ENCODE measurements at places on chromosomes 12 and 14. TPM values are rescaled to one million over a fixed set of nuclear protein-coding genes. Genes with fewer than 3 reads are reported as not detected.

- peaks cover 24% of the 10 kb centered on the region for H3K4me1 ChIP-seq
- no peaks in the 10 kb centered on the region for H3K36me3 ChIP-seq
- peak; percentile 83 for DNase-seq
- peak overlapping the region; percentile 61 for H3K4me3 ChIP-seq
These were observed 960 bp upstream of the LRFN5 start for GRCh38 chr14:41605550-41606281.

DNA sequence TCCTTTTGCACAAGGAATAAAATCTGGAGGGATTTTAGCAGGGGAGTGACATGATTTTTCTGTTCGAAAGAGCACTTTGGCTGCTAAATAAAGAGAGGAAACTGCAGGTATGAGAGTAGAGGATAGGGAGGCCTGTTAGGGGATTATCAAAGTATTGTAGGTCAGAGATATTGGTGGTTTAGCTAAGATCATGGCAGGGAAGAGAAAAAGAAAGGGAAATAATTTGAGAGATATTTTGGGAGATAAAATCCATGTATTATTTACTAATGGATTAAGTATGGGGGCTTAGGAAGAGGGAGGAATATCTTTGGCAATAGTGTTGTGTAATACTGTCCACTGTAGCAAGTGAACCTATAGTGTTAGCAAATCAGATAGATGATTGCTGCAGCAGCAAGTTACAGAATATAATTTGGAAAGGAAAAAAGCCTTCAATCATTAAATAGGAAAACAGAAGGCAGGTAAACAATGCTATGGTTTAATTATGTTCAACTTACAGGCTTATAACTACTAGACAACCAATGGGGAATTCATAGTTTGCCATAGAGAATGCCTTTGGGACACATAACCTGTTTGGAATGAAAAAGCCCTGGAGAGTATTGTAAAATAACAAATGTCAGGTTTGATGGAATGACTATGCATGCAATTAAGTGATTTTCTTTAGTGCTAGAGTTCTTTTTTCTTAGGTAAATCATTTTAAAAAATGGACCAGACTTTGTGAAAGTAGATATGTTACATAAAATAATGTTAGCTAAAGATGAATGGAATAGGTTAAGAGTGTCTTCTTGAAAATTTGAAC, 50.5 kb downstream of the ADIPOR2 start:
- H3K27me3 ChIP-seq: no peaks in the 10 kb centered on the region
- no peaks in the 10 kb centered on the region for H3K36me3 ChIP-seq
- no peak for DNase-seq
- no peak overlapping the region for H3K4me3 ChIP-seq
- peaks cover 27% of the 10 kb centered on the region for H3K4me1 ChIP-seq

DNA sequence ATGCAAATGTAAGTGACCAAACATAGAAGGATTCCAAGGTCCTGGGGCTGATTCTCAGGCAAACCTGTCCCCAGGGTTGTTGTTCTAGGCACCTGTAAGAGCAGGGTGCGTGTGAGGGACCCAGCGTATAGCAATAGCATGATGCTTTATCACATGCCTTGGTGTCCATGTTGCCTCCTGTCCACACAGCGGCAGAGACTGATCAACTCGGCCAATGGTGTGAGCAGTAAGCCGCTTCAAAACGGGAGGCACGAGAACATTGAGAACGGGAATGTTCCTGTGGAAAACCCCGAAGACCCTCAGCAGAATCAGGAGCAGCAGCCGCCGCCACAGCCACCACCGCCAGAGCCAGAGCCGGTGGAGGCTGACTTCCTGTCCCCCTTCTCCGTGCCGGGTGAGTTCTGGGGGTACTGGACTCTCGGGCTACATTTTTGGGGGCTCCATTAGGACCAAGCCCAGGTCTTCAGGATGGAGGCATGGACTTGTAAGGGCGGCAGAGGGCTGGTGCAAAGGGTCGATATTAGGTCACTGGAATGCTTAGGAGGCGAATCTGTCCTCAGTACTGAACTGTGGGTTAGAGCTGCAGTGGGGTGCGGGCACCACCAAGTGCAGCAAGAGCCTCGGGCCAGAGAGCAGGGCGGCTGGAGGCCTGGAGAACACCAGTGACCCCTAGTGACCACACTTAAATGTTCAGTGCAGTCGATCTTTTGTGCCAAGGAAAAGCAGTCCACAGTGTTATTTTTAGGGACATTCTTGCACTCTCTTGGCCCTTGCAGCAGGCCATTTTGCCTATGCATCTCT, 57.2 kb upstream of the RIN3 start:
- H3K36me3 ChIP-seq: no peaks in the 10 kb centered on the region
- no peaks in the 10 kb centered on the region for H3K27me3 ChIP-seq
- peaks cover 6% of the 10 kb centered on the region for H3K4me1 ChIP-seq
- H3K4me3 ChIP-seq: no peak overlapping the region
- H3K27ac ChIP-seq: no peak overlapping the region

GRCh38 chr12:55820679-55821078, 2.8 kb downstream of the ORMDL2 start:
- no peak for DNase-seq
- H3K36me3 ChIP-seq: peaks cover 48% of the 10 kb centered on the region
- H3K4me1 ChIP-seq: peaks cover 60% of the 10 kb centered on the region
- H3K4me3 ChIP-seq: no peak overlapping the region

- no peaks in the 10 kb centered on the region for H3K27me3 ChIP-seq
- no peak overlapping the region for H3K27ac ChIP-seq
- peaks cover 7% of the 10 kb centered on the region for H3K36me3 ChIP-seq
- H3K4me3 ChIP-seq: no peak overlapping the region
These were observed 59.7 kb downstream of the PIK3C2G start for GRCh38 chr12:18320976-18321375.

DNA sequence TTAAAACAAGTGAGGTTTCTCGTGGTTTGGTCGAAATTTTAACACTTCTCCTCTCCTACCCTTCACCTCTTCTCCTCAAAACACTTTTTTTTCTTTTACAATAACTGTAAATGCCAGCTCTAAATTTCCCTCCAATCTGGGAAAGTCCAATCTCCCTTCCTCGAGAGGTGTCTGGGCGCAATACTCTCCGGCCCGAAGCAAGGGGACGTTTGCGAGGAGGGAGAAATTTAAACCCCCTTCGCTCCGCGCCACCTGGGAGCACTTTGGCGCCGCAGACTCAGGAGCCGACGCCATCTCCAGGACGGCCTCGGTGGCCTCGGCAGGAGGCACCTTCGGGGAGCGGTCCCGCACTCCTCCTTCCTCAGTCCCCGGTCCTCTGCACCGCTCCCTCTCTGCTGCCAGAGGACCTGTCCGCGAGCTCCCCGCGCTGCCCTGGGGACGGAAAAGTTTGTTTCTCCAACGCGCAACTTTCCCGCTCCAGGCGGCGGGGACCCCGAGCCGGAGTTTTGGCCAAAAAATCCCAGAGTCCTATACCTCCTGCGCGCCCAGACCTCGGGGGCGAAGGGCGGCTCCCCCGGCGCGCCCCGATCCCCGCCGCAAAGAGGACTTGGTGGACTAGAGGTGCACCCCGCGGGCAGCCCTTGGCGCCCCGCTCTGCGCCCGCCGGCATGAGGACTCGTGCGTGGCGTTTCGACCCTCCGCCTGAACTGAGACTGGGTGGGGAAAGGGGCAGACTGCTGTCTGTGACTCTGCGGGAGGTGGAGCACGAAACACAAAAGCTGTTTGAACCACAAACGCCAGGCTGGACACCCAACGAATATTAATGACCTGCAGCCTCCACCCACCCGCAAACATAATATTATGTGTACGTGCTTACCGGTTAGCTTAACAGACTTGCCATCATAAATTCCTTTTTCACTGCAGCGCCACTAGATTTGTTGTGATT, 95.2 kb upstream of the HMGA2 start:
- no peak overlapping the region for H3K4me3 ChIP-seq
- H3K27ac ChIP-seq: no peak overlapping the region
- peak; percentile 55 for DNase-seq
- H3K4me1 ChIP-seq: peaks cover 6% of the 10 kb centered on the region
- no peaks in the 10 kb centered on the region for H3K36me3 ChIP-seq
- H3K27me3 ChIP-seq: peaks cover 40% of the 10 kb centered on the region

IAPP gene
- not detected for total RNA-seq

GRCh38 chr14:52267501-52268278, at the start of gene PTGDR:
Gene PTGDR, plus strand, starts transcription at chr14:52267698. Its CDS starts 117 bp downstream, at chr14:52267815.
- H3K4me3 ChIP-seq: peak within 1 kb of the TSS; percentile 54
- no peak within 1 kb of the TSS for H3K27ac ChIP-seq
- peaks cover 22% of the 10 kb centered on the region for H3K27me3 ChIP-seq

DNA sequence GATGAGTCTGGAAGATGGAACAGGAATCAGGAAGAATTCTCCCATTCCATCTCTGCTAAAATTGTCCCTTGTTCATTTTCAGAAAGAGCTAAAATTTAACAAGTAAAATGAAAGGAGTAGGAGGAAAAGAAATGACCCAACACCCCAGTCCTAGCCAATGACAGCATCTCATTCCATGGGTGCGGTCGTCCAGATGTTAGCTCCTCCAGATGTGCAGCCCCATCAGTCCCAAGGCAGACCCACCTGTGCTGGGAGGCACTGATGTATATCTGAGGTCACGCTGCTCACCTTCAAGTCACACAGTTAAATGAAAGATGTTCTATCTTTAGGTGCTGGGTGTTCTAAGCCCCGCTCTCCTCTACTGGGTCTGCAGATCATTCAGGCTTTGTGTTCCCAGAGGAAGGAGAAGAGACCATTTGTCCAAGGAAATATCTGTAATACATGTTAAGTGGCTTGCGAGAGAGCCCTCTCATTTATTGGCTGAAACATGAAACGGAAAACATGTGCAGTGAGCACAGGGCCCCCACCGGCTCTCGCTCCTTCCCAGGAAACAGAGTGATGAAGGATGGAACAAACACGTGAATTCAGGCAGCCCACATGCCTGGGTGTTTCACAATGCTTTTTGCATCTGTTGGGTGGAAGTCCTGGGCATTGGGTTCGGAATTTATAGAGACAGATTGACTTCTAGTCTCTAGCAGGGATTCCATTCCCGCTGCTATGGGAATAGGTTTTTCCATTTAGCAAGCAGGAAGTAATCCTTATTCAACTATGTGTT, 294.6 kb downstream of the NUAK1 start:
- no peak overlapping the region for H3K4me3 ChIP-seq
- no peaks in the 10 kb centered on the region for H3K4me1 ChIP-seq
- peak; percentile 34 for DNase-seq
- no peaks in the 10 kb centered on the region for H3K27me3 ChIP-seq
- no peaks in the 10 kb centered on the region for H3K36me3 ChIP-seq
- H3K27ac ChIP-seq: no peak overlapping the region

Measured in stomach (tissue), 19 donors.